Midbrain (tissue), 1 donor: ENCODE measurements at places on chromosomes 6 and 20.

DNA sequence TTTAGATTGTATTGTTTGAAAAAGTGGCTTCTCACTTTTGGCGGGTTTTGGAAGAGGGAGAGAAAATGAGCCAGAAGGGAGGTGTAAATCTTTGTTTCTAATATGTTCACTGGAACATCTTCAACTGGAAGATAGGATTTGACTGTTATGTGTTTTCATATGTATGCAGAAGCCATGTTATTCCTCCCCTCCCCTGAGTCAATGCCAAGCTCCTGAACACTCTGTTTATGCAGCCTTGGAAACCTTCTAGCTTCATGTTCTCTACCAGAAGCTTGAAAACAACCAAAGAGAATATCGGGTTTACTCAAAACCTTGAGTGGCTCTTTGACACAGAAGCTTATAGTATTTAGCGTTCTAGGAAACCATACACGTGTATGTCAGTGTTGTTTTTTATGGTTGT lies 279.1 kb downstream of the PRL start:
- DNase-seq, result no peak

- DNase-seq, result no peak
Observed at GRCh38 chr6:3318226-3318625, 59.5 kb downstream of the PSMG4 start.

- DNase-seq, result peak; percentile 41
Observed at GRCh38 chr6:40482532-40482931, 104.6 kb downstream of the LRFN2 start.

DNA sequence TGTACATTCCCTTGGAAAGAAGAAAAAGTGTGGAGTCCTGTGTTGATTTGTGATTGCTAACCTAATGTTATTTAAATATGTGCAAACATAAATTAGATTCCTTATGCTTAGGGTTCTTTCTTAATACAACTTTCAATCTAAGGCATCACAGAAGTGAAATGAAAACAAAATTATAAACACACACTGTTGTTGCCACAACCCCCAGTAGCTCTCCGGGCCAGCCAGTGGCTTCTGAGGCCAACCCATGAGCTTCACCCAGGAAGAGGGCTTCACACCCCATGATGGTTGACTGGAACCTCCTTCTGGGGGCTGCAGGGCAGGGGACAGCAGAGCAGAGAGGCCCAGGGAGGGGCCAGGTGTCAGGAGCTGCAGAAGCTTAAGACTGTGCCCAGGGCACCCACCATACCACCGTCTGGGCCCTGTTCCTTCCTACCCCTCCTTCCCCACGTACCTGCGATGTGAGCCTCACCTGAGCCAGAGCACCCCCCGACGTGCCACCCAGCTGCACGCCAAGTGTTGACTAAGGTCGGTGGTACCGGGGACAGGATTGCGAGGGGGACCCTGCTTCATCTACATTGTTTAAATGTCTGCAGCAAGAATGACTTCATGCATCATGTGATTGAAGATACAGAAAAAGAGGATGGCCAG lies 110.5 kb downstream of the FAM120B start:
- DNase-seq, result no peak

GRCh38 chr20:61024390-61024789 lies 227.7 kb upstream of the CDH4 start:
- no peak for DNase-seq

DNA sequence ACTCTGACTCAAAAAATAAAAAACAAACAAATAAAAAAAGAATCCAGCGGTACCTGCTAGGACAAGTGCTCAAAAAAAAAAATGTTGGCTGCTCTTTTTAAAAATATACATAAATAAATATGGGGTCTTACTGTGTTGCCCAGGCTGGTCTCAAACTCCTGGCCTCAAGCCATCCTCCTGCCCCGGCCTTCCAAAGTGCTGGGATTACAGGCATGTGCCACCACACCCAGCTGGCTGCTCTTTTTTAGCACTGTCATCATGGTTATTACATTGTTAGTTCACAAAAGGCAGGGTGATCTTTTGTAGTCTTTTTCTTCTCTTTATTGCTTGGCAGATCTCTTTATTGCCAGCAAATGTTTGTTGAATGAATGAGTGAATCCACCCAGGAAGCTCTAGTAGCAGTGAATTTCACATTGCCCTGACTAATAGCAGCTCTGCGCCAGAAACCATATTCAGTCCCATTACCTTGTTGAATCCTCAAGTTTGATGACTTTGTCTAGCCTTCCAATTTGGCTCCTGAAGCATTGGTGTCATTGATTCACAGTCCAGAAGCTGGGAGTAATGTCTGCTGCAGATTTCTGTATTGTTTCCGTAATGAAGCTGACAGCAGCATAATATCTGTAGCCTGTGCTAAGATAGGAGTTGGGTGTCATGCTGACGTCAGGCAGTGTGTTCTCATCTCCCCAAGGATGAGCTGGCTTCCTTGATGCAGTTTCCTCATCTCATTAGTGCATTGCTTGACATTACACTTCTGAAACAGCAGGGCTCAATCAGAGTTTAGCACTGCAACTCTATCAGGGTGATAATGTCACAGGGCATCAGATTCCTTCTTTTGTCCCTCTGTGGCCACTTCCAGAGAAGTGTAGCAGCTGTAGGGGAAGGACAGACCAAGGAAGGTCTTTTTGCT lies 84.9 kb upstream of the TGM3 start:
- DNase-seq, result no peak

- no peak for DNase-seq
Observed at GRCh38 chr6:894274-894673, 201.3 kb upstream of the EXOC2 start.

DNA sequence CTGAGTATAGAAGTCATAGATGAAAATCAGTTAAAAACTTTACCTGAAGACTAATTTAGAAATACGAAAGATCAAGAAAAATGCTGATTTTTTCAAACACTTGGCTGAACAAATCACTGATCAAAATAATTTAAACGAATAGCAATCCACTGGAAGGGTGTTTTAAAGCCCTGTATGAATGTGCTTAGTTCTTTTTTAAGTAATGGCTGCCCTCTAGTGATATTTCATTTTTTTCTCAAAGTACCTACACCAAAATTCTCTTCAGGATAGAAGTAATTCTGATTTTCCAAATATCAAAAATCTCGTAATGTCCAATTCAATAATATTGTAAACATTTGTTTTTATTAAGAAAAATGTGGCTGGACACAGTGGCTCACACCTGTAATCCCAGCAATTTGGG lies 32.5 kb downstream of the AKAP7 start:
- peak; percentile 39 for DNase-seq

DNA sequence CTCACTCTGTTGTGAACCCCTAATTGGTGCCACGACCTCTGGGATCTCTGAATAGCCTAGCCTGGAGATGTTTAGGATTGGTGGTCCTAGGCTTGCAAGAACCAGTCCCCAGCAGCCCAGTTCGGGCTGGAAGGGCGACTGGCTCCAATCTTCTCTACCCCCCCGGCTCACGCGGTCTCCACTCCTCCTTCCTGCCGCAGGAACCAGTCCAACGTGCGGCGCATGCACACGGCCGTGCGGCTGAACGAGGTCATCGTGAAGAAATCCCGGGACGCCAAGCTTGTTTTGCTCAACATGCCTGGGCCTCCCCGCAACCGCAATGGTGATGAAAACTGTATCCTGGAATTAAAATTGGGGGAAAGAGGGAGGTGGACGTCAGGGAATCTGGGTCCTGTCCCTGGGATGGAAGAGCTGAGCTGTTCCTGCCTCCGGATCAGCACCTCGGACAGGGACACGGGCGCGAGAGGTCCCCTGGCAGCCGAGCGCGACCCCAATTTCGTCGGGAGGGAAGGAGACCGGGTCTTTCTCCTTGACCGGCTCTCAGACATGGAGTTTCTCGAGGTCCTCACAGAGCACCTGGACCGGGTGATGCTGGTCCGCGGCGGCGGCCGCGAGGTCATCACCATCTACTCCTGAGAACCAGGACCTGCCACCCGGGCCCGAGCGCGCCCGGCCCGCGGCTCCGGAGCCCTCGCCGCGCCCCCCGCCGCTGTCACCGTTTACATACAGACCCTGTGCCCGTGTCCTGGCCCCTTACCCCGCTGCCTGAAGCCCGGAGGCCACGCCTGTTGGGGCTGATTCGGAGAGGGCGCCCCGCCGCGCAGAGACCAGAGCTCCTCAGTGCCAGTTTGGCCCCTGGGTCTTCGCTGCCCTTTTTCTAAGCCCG lies 28.2 kb downstream of the SLC12A5 start:
- DNase-seq, result no peak

- no peak for DNase-seq
Observed at GRCh38 chr20:64256282-64256935, 861 bp downstream of the PCMTD2 start.

GRCh38 chr6:20024316-20024673 lies 187.1 kb downstream of the ID4 start:
- DNase-seq, result no peak

DNA sequence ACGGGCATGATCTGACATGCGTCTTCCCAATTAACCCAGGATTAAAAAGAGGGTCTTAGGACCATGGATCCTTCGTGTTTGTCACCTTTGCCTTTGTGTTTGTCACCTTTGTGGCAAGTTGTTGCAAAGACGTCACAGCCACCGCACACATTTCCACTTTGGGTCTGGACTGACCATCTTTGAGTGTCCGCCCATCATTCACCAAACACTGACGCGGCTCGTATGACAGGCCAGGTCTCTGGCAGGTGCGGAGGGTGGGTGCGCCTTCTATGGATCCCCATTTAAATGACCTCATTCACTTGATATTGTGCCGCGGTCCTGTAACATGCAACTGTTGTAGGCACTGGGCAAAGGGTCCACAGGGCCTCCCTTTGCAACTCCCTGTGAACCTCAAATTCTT lies 404.1 kb downstream of the TAF4 start:
- DNase-seq, result no peak

DNA sequence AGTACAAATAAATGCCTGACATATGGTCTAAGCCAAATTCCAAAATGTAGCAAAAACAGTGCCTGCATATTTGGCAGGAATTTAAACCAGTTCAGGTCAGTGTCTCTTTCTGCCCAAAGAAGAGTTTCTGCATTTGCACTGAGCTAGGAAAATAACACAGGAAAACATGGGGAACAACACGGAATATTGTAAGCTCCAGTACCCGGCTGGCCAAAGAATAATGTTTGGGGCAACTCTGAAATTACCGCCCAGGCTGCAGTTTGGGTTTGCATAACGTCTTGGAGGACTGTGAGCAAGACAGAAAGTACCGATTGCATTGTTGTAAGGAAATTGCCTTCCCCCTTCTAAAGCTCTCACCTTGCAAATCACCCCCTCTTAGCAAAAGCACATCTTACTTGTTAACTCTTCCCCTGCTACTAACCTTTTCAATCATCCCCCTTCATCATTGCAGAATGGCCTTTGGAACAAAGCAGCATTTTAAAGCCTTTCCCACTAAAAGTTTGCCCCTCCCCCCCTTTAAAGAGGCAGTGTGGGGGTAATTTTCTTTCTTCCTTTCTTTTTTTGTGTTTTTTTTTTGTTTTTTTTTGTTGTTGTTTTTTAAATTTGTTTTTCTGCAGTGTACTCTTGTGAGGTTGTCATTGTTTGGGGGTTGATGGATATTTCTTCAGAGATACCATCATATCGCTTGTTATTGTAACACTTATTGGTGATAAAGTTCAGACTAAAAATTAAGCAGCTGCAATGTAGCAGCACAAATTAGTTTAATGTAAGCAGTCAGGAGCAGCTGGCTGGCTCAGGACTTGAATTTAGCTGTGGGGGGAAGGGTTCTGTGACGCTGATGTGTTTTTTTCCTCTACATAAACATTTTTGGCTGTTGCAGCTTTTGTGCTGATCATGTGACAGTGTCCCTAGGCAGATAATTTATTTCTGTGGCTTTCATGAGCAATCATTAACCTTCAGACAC lies 100.0 kb upstream of the CITED2 start:
- no peak for DNase-seq

DNA sequence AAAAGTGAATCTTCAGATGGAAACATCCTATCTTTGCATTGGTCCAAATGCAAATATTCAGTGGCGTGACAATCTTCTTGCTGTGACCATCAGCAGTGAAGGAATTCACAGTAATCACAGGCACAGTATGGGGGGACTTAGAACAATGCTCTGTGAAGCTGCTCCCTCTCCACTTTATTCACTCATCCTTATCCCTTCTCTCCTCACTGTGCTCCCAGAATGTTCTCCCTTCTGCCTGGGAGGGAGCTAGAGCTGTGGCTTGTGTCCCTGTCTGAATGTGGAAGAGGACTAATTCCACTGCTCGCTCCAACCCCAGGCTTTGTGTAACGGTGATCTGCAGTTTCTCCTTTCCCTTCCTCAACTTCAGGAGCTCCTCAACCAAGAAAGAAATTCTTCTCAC lies 243.7 kb downstream of the ALDH8A1 start:
- peak; percentile 15 for DNase-seq

DNA sequence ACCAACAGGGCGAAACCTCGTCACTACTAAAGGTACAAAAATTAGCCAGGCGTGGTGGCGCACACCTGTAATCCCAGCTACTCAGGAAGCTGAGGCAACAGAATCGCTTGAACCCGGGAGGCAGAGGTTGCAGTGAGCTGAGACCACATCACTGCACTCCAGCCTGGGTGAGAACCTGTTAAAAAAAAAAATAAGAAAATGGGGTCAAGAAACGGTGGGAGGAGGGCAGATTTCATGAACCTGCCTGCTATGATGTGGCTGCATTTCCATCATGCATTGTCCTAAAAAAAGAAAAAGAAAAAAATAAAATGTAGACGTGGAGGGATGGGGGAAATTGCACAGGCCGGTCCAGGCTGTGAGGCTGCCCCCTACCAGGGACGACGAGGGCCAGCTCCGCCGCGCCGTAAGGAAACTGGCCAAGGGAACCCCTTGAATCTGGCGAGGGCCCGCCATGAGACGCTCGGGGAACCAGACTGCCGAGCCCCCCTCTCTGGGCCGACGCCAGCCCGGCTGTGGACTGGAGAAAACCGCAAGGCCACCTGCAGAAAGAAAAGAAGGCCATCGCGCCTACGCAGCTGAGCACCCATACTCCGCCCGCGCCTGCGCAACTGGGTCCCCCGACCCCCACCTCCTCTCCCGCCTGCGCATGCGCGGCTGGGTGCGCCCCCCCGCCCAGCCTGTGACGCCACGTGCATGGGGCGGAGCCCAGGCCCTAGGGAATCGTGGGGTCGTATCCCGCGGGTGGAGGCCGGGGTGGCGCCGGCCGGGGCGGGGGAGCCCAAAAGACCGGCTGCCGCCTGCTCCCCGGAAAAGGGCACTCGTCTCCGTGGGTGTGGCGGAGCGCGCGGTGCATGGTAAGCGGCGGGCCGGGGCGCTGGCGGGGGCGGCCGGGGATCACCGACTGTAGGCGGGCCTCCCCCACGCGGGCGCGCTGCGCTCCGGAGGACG lies at the start of gene ENTPD6:
TSS of gene ENTPD6 (plus strand) at position 699 of the 948 bp plus-strand sequence. CDS start 10,825 bp downstream, outside the sequence.
- DNase-seq, result peak; percentile 94

- DNase-seq, result no peak
Observed at GRCh38 chr6:160428818-160429619, 80.8 kb downstream of the SLC22A3 start.

- no peak for DNase-seq
Observed at GRCh38 chr6:142993977-142994376, 49.0 kb upstream of the HIVEP2 start.

DNA sequence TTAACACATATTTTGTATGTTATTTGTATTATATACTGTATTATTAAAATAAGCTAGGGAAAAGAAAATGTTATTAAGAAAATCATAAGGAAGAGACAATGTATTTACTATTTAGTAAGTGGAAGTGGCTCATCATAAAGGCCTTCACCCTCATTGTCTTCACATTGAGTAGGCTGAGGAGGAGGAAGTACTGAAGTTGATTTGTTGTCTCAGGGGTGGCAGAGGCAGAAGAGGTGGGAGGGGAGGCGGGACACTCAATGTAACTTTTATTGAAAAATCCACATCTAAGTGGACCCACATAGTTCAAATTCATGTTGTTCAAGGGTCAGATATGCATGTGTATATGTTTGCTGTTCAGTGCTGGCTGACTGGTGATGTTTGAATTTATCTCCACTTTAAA lies 210.2 kb upstream of the CITED2 start:
- DNase-seq, result no peak

- no peak for DNase-seq
Observed at GRCh38 chr6:52164319-52165094, 21.7 kb upstream of the IL17A start.

GRCh38 chr20:58711266-58712051 lies 18.9 kb downstream of the NPEPL1 start:
- DNase-seq, result no peak
